ENCODE measurements at places on chromosomes 3 and 15.

GRCh38 chr3:127964816-127965215 lies 49.8 kb downstream of the KBTBD12 start:
- no peak for DNase-seq

GRCh38 chr3:195197765-195198425 lies 73.1 kb downstream of the XXYLT1 start:
- peak; percentile 38 for DNase-seq

GRCh38 chr15:42130246-42130986 lies 26.0 kb downstream of the PLA2G4F start:
- no peak for DNase-seq

GRCh38 chr3:100891827-100892226 lies 101.4 kb downstream of the ABI3BP start:
- DNase-seq: no peak

- no peak for DNase-seq
These were observed 194.6 kb upstream of the KCNMB2 start for GRCh38 chr3:178341636-178342035.

- DNase-seq: no peak
These were observed 21.6 kb downstream of the ADAMTS9 start for GRCh38 chr3:64666171-64666588.

All from HTR-8/SVneo (cell line).